Colonic mucosa (tissue), 4 donors: ENCODE measurements at places on chromosomes 6 and 20. TPM values are rescaled to one million over a fixed set of nuclear protein-coding genes. Genes with fewer than 3 reads are reported as not detected.

DNA sequence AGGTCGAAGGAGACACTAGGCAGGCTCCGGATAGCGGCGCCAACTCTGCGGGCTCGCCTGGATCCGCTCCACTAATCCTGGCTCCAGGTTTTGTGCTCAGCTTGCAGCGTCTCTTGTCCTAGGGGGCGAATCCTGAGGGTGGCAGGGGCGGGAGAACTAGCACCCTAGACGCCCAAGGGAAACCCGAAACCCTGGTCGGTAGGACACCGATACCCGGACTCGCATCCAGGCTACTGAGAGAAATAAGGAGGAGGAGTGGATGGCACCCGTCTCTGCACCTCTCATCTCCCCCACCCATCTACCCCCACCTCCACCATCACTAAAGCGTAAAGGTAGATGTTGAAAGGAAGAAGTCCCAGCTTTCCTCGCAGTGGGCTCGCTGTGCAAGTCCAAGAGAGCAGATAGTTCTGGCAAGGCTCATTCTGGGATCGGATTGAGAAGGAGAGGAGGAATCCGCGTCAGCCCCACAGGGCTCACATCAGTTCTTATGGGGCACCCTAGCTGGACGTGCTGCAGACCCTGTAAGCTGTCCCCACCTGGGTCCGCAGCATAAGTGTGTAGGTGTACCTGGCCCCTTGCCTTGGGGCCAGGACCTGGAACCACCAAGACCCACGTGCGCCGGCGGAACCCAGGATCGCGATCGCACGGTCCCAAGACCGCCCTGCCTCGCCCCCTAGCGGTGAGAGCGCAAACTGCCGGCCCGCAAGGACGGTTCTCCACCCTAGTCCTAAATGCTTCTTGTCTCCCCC is 6.9 kb downstream of the SLC32A1 start:
- peak; percentile 66 for DNase-seq

DNA sequence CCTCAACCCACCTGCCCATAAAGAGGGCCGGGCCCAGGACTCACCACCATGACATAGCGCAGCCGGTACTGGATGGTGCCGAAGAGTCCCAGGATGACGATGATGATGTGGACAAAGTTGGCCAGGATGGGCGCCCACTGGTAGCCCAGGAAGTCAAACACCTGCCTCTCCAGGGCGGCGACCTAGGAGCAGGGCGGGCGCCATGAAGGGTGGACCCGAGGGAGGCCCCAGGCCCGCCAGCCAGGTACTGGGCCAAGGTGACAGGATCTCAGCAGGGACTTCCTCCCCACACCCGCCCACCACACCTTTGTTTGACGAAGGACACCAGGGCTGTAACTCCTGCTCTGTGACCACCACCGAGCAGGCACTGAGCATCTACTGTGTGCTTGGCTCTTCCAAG is 4.4 kb downstream of the NKAIN4 start:
- no peak for DNase-seq

DNA sequence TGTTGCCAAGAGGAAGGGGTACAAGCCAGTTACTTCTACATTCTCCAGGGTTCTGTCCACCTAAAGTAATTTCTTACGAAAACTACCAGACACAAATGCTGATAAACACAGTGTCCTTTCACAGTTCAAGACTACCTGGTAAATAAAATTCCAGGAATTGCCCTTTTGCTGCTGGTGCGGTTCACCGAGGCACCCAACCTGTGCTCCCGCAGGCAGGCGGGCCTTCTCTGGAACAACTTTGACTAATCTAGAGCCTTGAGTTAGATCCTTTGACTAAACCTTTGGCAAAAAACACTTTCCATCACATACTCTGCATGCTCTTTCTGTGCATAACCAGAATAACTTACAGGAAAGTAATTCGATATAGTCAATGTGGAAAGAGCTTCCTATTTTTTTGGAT is 107.0 kb downstream of the HUS1B start:
- no peak for DNase-seq

DNA sequence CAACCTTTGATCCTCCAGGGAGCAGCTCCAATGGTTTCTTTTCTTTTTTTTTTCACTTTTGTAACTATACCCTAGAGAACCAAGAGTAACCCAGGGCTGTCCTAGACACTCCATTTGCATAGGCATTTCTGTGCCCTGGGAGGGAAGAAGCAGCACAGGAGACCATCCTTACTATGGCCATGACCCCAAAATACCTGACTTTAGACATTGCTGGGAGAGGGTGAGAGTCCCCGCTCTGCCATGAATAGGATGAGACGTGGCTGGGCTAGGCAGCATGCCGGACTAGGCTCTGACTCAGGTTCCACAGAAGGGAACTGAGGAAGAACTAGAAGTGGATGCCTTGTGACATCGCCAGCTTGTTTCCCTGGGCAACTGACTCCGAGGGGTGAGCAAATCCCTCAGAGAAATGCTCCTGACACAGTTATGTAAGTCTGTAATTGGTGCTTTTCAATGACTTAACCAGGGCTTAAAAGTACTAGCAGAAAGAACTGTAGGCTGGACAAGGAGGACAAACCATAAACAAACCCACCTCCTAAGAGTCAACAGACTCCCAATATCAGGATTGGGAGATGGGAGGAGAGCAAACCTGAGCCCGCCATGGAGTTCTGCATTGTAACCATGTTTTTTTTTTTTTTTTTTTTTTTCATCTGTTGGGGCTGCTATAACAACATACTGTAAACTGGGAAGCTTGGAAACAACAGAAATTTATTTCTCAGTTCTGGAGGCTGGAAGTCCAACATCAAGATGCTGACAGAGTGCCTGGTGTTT is 910 bp upstream of the ADTRP start:
- DNase-seq = peak; percentile 44

DNA sequence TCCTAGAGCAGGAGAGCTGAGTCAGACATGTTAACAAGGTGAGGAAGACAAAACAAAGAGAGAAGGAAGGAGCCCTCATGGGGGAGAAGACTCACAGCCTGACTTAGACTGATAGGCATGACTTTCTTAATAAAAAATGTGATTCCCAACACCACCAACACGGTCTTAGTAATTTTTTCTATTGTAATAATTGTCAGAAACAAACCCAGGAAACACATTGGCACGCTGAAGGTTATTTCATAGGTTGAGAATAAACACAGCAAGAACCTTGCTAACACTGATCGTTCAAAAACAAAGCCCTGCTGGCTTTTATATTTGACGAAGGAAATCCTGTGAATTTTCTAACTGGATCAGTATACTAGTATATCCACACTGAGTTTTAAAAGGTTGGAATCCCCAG is 286.8 kb downstream of the HACE1 start:
- DNase-seq = no peak

SRSF12 gene
- not detected for total RNA-seq

MAS1 gene
- not detected for total RNA-seq

DNAH8 gene
- not detected for total RNA-seq

TREML2 gene
- total RNA-seq = not detected
